ENCODE measurements at places on chromosomes 1 and 21.
A peak's percentile ranks its signal among the peaks of the same experiment; 100 is the strongest.

DNA sequence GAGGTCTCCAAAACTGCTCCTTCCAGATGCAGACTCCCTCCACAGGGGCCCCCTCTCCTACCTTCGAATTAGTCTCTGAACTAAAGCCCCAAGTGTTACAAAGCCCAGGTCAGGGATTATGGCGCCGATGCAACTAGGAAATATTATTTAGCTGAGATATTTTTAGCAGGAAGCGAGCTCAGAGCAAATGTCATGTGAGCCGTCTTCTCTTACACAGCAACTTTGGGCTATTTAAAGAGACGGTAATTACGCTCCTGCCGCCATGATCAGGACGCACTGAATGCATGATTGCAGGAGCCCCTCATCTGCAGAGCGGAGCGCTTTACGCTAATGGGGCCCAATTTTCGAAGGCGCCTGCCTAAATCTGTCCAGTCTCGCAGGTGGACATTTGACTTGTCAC lies 55.3 kb upstream of the TARDBP start:
- no peak for DNase-seq

DNA sequence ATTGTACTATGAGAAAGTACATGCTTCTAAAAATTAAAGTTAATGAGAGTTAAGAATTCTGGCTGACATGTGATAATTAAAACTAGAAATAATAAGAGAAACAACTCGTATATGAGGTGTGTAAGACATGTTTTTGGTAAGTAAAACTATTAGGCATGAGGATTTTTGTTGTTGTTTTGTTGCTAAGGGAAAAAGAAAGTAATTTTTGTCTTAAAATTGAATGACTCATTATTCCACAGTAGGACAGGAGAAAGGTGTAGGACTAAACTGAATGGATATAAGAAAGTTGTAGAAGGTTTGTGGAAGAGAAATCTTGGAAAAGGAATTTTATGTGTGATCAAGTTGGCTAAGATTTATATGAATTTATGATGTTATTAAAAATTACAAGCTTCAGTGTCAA lies 54.8 kb downstream of the TBX19 start:
- DNase-seq = no peak

- DNase-seq = no peak
These were observed 50.1 kb downstream of the RIPK4 start for GRCh38 chr21:41716751-41717150.

DNA sequence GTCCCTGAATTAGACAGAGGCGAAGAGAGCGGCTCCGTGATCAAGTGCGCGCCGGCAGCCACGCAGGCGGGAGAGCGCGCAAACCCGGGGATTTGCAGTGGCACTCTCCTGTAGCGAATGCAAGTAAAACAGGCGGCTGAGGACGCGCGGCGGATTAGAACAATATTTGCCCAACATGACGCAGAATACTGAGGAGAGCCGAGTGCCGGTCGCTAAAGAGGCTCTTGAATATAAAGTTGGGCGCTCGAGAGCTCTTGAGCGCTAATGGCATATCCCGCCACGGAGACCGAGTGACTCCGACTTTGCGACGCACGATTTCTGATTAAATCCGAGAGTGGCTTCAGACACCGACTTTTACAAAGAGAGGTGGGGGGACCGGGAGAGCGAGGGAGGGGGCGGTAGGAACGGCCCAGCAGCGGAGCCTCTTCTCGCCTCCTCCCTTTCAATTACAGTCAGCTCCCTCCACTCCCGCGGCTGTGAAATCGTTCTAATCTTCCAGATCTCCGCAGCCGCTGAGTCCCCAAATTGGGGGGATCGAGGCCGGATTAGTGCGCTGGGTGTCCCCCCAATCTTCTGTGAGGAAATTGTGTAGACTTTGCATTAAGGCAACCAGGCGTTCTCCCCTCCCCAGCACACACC lies 2.3 kb downstream of the PAX7 start:
- no peak for DNase-seq

- DNase-seq = no peak
These were observed 117.6 kb downstream of the KCNN3 start for GRCh38 chr1:154752273-154753030.

- no peak for DNase-seq
These were observed 14.1 kb upstream of the PADI4 start for GRCh38 chr1:17293681-17294425.

- DNase-seq = no peak
These were observed 815 bp downstream of the STYXL2 start for GRCh38 chr1:167094690-167095089.

DNA sequence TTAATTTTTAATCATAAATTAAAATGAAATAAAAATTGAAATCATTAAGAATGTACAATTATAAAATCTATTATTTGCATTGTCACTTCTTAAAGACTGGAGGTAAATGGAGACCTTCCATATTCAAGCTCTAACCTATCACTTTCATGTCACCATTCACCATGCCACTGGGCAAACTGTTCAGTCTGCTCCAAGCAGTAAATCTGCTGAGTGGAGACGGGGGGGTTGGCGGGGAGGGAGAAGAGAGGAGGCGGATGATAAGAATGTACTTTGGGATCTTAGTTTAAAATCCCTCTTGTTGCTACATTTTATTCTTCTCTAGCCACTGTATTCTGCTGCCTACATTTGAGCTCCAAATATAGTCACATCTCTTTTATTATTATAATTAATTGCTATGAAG lies 365.9 kb upstream of the NFIA start:
- no peak for DNase-seq

GRCh38 chr1:38151399-38151798 lies 104.8 kb upstream of the POU3F1 start:
- DNase-seq = no peak

DNA sequence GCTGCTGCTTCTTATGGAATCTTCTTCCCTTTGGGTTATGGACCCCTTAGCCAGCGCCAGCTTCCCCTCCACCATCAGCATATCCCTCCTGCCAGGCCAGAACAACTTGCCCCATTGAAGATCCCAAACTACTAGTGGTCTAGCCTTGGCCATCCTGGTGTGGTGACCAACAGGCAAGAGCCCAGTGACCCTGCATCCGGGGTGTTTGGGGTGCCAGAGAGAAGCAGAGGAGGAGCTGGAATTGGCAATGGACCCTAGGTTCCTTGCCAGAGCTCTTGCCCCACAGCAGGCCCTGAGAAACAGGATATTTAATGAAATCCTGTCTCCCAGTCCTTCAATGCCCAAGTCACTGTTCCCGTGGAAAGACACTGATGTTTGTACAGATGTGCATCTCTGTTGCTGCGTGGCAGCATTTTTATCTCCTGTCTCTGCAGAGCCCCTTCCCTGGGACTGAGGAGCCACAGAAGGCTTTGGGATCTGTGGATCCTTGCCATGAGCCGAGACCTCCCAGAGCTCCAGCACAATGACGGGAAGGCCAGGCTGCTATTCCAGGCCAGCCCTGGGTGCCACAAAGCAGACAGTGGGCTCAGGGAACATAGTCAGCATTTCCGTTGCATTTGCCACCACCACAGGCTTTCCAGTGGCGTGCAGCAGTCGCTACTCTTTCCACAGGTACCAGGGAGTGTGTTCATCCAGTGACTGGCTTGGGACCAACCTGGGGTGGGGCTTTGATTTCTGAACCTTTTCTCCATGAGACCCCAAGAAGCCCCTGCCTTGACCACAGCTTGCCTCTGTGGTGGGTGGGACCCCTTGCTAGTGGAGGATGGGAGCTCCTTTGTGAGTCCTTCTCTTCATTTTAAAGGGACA lies 21.6 kb downstream of the NAV1 start:
- no peak for DNase-seq

GRCh38 chr1:208421486-208421885 lies 177.3 kb upstream of the PLXNA2 start:
- DNase-seq = no peak

DNA sequence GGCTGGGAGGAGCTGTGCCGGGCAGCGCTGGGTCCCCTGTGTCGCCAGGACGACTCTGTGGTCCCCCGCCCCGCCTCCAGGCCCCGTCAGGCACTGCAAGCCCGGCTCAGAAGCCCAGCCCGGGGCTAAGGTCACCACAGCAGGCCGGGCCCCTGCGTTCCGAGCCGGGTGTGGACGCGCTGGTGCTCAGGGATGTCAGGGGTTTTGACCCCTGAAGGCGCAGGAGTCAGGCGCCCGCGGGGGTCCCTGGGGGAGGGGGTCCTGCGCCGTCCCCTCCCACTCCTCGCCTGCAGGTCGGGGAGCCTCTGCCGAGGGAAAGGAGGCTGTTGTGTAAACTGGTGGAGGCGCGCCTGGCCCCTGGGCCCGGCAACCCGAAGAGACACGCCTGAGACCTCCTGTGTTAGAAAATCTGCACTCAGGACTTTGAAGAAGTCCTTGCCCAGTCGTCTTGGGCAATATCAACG lies 23.7 kb upstream of the TMEM54 start:
- no peak for DNase-seq

GRCh38 chr1:19656134-19656779 lies 8.4 kb upstream of the HTR6 start:
- no peak for DNase-seq

DNA sequence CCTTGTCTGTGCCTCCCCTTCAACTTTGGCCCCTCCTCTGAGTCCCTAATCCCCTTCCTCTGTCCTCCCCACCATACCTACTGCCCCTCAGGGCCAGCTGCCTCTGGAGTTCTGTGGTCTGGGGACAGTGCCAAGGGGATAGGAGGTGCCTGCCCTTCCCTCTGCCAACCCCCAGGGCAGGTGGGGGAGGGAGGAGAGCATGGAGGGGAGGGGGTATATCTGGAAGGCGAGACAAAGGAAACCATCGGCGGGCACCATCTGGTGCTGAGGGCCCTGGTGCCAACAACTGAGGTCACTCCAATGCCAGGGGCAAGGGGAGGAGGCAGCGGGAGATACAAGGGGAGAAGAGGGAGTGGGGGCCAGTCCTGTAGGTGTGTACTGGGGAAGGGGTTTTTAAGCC lies 9.6 kb downstream of the RAB25 start:
- DNase-seq = no peak

DNA sequence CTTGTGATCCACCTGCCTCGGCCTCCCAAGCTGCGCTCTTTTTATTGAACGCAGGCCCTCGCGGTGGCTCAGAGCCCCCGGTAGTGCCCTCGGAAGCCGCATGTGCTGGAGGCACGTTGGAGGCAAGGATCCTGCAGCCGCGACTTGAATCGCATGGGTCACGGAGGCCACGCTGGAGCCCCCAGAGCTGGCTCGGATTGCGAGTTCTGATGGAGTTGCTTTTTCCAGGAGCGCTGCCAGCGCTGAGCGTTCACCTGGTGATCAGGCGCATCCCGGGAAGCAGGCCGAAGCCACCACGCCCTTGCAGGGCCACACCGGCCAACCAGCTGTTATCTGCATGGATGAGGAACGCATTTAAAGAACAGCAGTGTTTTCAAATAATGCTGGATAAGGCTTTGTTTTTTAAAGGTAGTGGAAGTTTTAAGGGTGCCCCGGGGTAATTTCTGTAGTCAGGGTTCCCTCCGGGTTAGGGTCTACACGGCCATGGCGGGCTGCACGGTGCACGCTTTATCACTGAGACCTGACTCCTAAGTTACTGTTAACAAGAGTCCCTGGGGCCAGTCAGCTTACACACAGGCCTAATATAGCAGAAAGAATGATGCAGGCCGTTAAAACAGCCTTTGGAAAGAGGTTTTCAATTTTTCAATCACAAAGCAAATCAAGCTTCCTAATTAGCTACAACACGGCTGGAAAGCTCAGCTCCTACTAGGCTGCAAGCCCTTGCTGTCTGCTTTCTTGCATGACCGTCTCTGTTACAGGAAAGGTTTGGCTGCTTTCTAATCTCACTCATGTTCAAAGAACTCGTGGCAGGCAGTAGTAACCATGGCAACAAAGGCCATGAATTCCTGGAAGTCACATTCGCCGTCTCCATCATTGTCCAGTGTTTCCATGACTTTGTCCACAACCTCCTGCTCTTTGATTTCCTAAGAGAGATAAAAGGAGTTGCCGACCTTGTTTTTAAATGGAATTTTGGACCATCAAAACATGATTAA lies 6.0 kb downstream of the S100B start:
- DNase-seq = peak; percentile 56

GRCh38 chr1:108750476-108751181 lies 4.2 kb downstream of the STXBP3 start:
- no peak for DNase-seq

DNA sequence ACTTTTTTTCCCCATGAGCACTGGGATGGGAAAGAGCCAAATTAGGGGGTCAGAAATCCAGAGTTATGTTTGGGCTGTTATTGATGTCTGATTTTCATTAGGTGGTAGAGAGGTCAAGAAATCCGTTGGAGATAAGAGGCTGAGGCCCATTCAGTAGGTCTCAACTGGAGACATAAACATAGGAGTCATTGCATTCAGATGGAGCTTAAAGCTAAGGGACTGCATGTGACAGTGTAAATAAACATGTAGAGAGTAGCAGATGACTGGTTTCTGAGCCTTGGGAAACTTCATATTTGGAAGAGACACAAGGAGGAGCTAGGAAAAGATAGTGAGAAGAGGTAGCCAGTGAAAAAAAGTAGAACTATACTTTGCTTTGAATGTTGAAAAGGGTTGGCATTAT lies 11.7 kb downstream of the PTPRC start:
- no peak for DNase-seq

DNA sequence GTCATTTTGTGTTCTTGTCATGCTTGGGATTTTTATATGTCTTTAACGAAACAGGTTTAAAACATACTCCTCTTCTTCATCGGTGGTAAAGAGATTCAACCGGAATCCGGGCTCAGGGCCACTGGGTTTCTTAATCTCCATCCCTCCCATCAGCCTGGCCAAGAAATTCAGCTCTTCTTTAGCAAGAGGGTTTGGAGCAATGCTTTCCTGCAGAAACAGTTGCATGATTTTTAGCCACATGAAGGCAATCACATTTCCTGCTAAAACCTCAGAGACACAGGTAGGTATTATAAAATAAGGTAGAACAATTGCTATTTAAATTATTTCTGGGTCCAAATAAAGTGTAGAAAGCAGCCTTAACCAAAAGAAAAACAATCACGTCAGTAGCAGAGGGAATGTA lies 22.7 kb upstream of the LSM10 start:
- DNase-seq = no peak

- DNase-seq = no peak
These were observed 2.7 kb upstream of the COL6A2 start for GRCh38 chr21:46095083-46095719.

DNA sequence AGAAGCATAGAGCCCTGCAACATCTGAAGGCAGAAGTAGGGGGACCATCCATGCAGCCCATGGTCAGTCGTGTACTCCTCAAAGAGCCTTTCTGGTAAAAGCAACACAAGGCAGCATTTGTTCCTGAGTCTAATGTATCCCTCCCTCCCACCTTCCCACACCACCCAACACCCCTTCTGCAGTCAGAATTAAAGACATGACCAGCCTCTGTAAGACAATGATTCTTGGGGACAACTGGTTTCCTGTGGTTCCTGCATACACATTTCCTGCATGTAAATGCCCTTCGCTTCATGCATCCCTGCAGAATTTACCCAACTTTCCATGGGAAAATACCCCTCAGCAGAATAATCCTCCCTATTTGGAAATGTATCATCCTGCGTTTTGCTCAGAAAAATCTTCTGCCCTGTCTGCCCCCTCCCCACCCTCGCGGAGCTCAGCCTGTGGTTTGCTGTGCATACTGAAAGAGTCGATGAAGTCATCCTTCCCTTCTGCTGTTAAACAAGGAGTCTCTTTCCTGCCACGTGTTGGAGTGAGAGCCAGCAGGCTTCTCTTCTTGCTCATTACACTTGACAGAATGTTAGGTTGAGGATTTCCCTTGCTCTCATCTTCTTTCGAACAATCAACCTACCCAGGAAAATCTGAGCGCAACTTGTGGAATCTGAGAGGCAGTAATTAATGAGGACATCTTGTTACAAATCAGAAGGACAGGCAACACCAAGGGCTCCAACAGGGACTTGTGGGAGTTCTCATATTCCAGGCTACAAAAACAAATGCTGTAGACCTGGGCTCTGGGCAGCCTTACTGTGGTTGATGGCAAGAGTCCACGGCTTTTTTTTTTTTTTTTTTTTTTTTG lies 4.7 kb downstream of the TNN start:
- peak; percentile 2 for DNase-seq

GRCh38 chr1:186421446-186421845 lies 39.5 kb downstream of the PDC start:
- no peak for DNase-seq

All from HCEC 1CT (cell line).